AG04450 (cell line): ENCODE measurements at places on chromosomes 16 and 17. TPM values are rescaled to one million over a fixed set of nuclear protein-coding genes. Genes with fewer than 3 reads are reported as not detected.

- no peak for DNase-seq
Observed at GRCh38 chr17:45900136-45900535, 5.8 kb downstream of the MAPT start.

GRCh38 chr16:68088130-68088972 lies 3.2 kb downstream of the NFATC3 start:
- DNase-seq: no peak

DNA sequence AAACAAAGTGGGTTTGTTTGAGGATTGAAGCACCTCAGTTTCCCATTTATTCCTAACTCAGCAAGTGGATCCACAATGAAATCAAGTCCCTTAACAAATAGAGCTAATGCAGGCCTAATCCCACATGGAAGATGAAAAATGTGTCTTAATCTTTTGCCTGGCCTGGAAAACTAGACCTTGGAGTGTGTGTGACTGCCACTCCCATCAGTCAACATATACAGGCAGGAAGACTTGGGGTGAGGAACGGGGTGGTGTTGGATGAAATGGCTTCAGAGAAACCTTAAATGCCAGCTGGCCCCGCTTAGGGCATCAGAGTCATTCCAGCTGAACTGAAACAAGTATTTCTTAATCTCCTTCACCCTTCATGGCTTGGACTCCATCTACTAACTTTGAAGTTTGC lies 269.5 kb downstream of the MAF start:
- DNase-seq: no peak

GRCh38 chr17:50687200-50688066 lies 20.3 kb downstream of the ANKRD40 start:
- no peak for DNase-seq

- DNase-seq: no peak
Observed at GRCh38 chr17:55237841-55238178, 26.9 kb upstream of the HLF start.

The KRT31 gene
- not detected in 2 replicates for polyA plus RNA-seq

GRCh38 chr16:30006095-30006473 lies 4.7 kb downstream of the DOC2A start:
- DNase-seq: no peak

The UNC45B gene
- polyA plus RNA-seq: not detected in 2 replicates

DNA sequence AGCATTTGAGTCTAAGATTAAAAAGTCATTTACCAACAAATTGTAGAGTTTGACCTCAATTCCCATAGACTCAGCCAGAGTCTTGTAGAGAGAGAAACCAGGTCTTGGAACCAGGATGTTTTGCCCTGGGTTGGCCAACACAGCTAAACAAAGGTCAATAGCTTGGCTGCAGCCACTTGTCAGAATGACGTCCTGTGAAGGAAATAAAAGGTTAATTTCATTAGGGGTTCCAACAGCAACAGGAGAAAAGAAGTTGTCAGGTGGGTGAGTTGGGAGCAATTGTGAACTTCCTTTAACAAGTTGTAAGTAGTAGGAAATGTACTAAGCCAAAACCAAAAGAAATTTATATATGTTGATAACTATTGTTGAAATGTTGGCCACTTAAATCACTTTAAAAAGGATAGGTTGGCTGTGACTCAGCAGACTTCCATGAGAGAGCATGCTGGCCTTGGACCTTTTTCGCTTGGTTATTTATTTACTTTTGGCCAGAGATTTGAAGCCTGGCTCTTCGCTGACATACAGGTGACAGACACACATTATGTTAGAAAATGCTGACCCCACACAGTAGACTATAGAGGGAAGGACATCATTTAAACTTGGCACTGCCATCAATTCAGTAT lies 4.3 kb downstream of the TAT start:
- no peak for DNase-seq

DNA sequence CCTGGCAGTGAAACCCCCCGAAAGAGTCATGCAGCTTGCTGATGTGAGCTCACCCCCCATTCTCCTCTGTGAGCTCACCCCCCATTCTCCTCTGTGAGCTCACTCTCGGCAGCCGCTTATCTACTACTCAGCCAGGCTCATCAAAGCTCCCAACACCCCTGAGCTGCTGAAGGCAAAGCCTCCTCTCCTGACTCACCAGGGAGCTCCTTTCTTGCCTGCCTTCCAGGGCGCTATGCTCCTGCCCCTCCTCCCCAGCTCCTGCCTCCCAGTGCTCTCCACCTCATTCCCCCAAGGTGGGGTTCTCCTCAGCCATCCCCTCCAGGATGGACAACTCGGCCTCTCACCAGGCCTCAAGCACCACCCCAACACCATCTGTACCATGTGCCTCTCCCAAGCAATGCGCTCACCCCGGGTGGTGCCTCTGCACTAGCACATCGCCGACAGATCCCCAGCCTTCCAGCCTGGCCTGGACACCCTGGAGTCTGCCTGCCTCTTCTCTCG lies 27.7 kb upstream of the FAAP100 start:
- DNase-seq: no peak

The GFER gene
- 15.8 and 19.5 TPM in 2 replicates for polyA plus RNA-seq

GRCh38 chr16:50311134-50311528 lies 44.8 kb downstream of the ADCY7 start:
- no peak for DNase-seq

GRCh38 chr17:58280480-58281217 lies at the start of gene MPO:
TSS of gene MPO (minus strand) at chr17:58280935. CDS start at chr17:58280758, 177 bp downstream.
- no peak for DNase-seq

The RPRML gene
- not detected in 2 replicates for polyA plus RNA-seq

The TERB1 gene
- not detected in 2 replicates for polyA plus RNA-seq

GRCh38 chr16:8237452-8237851 lies 352.9 kb downstream of the TMEM114 start:
- DNase-seq: no peak
